ENCODE measurements at places on chromosomes 11 and 22.

DNA sequence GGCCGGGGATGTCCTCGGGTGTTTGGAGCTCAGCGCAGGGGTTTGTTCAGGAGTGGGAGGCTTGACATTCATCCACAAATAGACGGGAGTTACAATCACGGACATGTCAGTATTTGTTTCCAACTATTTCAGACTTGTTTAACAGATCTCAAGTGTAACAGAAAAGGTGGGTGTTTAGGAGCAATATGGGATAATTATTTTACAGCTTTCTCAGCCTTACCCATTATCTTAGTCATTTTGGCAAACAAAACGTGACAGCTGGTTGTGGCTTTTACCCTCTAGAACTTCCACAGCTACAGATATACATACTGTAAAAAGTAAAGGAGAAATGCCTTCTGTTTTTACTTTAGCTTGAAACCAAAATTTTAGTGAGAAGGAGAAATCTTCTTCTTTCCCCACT lies 178.7 kb upstream of the TMEM45B start:
- DNase-seq, result no peak

DNA sequence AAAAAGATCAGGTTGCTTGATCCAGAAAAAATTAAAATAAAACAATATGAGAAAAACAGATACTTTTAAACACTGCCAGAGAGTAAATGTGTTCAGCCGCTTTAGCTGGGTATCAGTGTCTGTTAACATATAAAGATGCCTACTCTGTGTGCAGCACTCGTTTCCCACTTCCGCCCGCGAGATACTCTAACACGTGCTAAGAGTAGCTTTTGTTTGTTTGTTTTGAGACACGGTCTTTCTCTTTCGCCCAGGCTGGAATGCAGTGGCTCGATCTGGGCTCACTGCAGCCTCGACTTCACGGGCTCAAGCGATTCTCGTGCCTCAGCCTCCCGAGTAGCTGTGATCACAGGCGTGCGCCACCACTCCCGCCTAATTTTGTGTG lies 531 bp upstream of the MEN1 start:
- no peak for DNase-seq

DNA sequence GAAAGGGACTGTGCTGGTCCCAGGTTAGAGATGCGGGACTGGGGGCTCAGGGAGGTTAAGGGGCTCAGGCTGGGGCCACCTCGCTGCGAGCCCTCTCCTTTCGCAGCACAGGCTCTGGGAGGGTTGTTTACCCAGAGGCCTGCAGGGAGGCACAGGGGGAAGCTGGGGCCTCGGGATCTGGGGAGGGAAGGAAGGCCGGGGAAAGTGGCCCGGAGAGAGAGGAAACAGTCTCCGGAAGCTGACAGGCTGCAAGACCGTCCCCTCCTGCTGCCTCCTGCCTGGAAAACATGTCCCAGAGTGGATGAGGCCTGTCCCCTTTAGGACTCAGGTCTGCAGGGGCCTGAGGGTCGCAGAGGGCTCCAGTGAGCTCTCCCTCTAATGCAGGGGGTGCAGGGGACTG lies 45.4 kb downstream of the MYO7A start:
- DNase-seq, result no peak

DNA sequence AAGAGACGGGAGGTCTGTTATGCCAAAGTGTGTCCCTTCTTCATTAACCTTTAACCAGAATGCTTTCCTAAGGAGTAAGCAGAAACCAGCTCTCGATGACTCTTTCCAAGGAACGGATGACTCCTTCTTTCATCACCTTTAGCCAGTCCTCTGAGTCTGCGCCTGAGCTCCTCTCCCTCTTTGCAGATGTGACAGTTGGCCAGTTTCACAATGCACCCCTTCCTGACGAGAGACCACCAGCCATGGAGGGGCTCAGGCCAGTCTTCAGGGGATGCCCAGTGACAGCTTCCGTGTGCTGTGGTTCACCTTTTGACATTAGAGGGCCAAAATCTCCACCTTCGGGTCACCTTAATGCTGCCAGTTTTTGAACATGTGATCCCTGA lies 826.1 kb downstream of the TBC1D22A start:
- DNase-seq, result no peak

DNA sequence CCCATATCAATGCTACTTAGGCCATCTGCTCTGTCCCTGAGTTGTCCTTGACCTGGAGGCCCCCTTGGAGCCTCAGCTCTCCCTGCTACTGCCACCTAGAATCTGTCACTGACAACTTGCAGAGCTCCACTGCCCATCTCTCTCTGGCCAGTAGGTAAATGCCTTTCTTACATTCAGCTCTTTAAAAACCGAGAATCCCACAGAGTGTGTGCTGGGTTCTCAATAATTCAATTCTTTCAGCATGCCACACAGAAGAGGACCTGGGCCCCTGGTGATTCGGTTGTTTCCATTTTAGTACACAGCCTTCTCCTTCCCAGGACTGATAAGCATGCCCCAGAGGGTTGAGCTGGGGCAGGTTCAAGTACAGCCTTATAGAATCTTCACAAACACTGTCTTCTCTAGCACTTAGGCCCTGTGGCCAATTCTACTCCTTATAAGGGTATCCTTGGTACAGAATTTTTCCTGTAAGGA lies 22.0 kb upstream of the IPO7 start:
- DNase-seq, result no peak

- no peak for DNase-seq
Measured at GRCh38 chr11:118449316-118449918, 13.1 kb downstream of the KMT2A start.

DNA sequence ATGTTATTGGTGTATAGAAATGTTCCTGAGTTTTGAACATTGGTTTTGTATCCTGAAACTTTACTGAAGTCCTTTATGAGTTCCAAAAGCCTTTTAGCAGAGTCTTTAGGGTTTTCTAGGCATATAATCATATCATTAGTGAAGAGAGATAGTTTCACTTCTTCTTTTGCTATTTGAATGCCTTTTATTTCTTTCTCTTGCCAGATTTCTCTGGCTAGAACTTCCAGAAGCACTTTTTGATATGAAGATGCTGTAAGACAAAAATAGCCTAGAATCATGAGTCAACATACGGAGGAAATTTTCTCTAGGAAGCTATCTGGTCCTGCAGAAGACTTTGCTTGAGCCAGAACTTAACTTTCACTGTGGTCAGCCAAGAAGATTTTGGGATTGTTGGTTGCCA lies 86.7 kb upstream of the IZUMO1R start:
- DNase-seq, result no peak

DNA sequence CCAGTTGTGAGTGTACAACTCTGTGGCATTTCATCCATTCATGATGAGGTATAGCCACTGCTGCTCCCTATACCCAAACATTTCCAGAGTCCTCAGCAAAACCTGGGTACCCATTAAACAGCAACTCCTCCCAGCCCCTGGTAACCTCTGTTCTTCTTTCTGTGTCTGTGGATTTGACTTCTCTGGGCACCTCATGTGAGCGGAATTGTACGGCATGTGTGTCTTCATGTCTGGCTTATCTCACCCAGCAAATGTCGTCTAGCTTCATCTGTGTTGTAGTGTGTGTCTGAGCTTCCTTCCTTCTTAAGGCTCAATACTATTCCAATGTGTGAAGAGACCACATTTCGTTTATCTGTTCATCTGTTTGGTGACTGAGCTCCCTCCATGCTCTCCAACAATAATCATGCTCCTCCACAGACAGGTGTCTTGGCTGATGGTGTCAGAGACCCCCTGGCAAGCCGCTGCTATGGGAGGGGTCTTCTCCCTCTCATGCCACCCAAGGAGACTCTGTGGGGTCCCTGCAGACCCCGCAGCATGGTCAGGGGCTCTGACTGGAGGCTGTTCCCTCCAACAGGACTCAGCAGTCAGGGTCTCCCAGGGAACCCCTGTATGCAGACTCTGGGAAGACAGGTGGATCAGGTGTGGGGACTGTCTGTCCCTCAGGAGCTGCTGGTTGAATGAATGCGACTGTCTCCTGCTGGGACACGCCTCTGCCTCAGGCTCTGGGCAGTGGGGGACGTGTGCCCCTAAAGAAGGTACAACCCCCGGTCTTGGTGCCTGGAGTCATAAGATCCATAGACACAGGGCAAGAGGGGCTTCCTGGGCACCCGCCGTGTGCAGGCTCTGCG lies 52.7 kb downstream of the SMIM38 start:
- DNase-seq, result no peak

DNA sequence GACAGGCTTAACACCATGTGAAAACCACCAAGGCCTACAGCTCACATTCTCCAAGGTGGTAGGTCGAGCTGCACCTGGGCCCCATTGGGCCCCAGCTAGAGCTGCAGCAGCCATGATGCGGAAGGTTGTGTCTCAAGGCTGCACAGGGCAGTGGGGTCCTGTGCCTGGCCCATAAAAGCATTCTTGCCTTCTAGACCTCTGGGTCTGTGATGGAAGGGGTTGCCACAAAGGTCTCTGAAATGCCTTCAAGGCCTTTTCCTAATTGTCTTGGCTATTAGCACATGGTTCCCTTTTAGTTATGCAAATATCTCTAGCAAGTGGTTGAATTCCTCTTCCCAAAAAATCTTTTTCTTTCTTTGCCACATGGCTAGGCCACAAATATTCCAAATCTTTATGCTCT lies 52.5 kb upstream of the C11orf58 start:
- DNase-seq, result no peak

Data from cerebellar cortex (tissue), 1 donor.